EL (cell line): ENCODE measurements at places on chromosomes 4 and X.

DNA sequence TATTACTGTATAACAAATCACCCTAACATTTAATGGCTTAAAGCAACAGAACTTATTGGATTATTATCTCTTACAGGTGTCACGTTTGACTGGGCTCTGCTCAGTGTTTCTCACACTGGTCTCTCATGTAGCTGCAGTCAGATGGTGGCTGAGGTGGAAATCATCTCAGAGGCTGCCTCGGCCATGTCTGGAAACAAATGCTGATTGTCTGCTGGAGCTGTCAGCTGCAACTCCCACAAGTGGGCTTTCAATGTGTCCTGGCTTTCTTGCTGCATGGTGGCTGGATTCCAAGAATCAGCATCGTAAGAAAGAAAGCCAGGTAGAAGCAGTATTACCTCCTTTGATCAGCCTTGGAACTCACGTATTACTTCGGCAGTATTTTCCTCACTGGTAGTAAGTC is 277.6 kb downstream of the SPANXN1 start:
- no peak for DNase-seq

- no peak for DNase-seq
These were observed 104.6 kb downstream of the DMD start for GRCh38 chrX:33106737-33107136.

- no peak for DNase-seq
These were observed 21.5 kb downstream of the FHDC1 start for GRCh38 chr4:152957437-152958171.

DNA sequence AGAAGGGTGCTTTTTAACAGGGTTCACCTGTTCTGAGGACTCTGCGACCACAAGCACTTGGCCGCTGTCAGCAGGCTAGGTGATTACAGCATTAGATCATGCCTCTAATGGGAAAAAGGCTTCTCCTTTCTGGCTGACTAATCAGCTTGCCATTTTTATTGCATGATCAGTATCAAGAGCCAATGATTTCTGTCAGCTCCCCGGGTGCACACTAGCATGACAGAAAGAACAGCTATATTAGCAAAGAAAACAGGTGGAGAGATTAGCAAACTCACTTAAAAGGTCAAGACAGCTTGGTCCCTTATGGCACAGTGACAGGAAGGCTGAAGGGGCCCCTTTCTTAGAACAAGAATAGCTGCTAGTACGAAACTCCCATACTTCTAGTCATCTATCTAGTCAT is 170.0 kb downstream of the SMIM20 start:
- DNase-seq = peak; percentile 88

- DNase-seq = no peak
These were observed 126.9 kb upstream of the NRK start for GRCh38 chrX:105695451-105695850.

GRCh38 chr4:121764702-121765367 is at the start of gene SMIM43:
Gene SMIM43 (minus strand): TSS chr4:121765164. CDS start chr4:121765105, 59 bp downstream.
- DNase-seq = peak; percentile 20

- peak; percentile 61 for DNase-seq
These were observed at the start of gene PRPS2 for GRCh38 chrX:12791257-12792228. Gene PRPS2 (plus strand): TSS chrX:12791412. CDS start chrX:12791498, 86 bp downstream.

- DNase-seq = peak; percentile 43
These were observed 15.0 kb upstream of the MTNR1A start for GRCh38 chr4:186570193-186570996.

DNA sequence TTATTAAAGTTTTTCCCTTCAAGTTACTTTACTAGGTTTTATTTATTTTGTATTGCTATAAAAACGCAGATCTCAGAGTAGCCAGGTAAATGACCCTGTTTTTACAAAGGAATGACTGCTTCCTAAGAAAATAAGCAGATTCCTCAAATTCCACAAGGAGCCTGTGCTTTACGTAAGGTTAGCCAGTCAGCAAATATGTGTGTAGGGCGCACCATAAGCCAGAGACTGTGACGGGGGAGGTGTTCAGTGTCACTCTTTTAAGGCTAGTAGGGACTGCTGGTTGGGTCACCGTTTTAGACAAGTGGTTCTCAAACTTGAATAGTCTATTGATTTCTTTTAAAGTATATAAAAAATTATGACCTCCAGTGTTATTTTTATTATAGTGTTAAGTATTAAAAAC is 119.9 kb downstream of the ANK2 start:
- DNase-seq = no peak

- no peak for DNase-seq
These were observed 371.5 kb downstream of the KCNIP4 start for GRCh38 chr4:21577056-21577455.

DNA sequence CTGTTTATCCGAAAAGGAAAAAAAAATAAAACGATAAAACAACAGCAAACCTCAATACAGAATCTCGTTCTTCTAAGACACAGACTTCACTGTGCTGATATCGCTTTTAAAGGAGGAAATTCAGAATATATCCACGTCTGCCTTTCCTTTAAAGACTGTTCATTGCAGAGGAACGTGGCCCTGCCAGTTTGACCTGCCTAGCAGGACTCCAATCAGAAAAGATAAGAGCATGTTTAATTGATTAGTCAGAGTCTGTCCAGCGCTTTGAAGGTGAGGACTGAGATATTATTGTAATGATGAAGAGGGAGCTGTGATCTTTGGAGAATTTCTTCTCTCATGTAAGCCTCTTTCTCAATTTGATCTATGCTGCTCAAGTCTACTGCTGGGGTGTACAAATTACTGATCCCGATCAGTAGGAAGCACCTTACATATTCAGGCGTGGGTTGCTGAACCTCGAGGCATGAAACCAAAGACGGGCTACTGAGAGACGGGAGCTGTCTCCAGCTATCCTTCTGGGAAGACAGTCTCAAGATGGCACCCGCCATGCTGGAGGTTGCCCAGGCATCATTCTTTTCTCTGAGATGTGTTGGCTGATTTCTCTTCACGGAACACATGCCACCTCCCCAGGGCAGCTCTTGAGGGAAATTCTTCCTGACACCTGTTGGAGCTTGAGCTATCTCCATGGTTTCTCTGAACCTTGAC is 146.1 kb downstream of the SHOX start:
- DNase-seq = no peak

DNA sequence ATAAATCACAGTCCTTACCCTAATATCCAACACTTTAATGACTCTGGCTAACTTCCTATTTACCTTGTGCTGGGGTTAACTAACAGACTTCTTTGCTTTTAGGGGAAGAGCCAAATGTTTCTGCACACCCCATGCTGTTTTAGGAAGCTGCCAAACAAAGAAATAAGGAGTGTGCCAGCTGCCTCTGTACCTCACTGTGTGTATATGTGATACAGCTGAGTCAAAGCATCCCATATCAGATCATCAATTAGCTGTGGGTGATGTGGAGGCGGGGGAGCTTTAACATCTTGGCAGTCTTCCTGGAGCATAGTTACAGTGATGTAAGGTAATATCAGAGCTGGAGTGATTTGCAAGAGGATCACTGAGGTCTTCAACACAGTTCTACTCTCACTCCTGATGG is 95.4 kb downstream of the COL25A1 start:
- DNase-seq = peak; percentile 45

- no peak for DNase-seq
These were observed 120.1 kb downstream of the NHS start for GRCh38 chrX:17495052-17495451.

DNA sequence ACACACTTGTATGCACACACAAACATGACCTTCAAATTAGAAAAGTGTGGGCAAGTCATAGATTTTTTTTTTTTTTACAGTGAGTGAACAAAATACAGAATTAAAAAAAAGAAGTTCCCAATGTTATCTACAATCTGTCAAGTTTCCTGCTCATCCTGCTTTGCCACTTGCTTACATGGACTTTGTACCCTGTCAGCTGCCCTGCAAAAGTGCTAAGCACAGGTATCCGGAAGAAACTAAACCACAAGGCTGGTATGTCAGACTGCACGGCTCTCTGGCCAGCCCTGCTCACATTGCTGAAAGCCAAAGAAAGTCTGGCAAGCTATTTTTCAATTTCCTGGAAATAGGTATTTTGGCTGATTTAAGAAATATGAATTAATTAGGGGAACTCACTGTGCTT is 38.9 kb upstream of the BCLAF3 start:
- no peak for DNase-seq
